Endodermal cell (in vitro differentiated cells): ENCODE measurements at places on chromosomes 2 and 18. TPM values are rescaled to one million over a fixed set of nuclear protein-coding genes. Genes with fewer than 3 reads are reported as not detected.

- no peaks in the 10 kb centered on the region for H3K36me3 ChIP-seq
- peaks cover 12% of the 10 kb centered on the region for H3K4me1 ChIP-seq
- no peak overlapping the region for H3K27ac ChIP-seq
Measured at GRCh38 chr18:48711651-48712486, 173.0 kb downstream of the CTIF start.

DNA sequence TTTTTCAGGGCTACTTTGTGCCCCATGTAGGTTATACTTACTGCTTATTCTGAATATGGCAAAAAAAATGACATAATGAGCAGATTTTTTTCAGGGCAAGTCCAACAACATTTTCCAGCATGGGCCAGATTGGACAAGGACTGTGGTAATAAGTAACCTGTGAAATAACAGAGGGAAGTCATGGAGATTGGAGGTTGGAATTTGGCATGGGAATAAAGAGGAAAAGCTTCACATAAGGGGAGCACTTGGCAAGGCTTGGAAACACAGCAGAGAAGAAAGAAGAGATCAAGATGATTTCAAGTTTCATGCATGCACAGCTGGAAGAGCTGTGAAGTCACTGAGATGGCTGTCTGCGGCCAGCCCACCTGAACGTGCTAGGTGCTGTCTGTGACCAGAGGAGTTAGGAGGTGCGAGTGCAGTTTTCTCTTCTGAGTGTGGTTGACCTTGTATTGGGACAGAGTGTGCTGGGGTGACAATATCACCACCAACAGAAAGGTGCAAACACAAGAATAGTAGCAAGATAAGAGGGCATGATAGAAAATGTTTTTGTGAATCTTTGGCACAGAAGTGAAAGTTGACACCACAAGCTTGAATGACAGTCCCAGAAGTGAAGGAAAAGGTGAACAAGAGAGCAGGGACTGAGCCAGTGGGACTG, 71.1 kb upstream of the DSC1 start:
- no peak overlapping the region for H3K4me3 ChIP-seq
- no peaks in the 10 kb centered on the region for H3K36me3 ChIP-seq
- H3K27ac ChIP-seq = no peak overlapping the region

The SKOR2 gene
- total RNA-seq = 0.18 TPM in 1 of 2 replicates, not detected in the other

The RTP5 gene
- total RNA-seq = not detected in 3 replicates

- no peaks in the 10 kb centered on the region for H3K27me3 ChIP-seq
- H3K36me3 ChIP-seq = no peaks in the 10 kb centered on the region
- no peak overlapping the region for H3K27ac ChIP-seq
- H3K4me1 ChIP-seq = no peaks in the 10 kb centered on the region
- no peak overlapping the region for H3K4me3 ChIP-seq
- DNase-seq = peak; percentile 16
Measured at GRCh38 chr2:136375017-136375901, 257.3 kb upstream of the CXCR4 start.

DNA sequence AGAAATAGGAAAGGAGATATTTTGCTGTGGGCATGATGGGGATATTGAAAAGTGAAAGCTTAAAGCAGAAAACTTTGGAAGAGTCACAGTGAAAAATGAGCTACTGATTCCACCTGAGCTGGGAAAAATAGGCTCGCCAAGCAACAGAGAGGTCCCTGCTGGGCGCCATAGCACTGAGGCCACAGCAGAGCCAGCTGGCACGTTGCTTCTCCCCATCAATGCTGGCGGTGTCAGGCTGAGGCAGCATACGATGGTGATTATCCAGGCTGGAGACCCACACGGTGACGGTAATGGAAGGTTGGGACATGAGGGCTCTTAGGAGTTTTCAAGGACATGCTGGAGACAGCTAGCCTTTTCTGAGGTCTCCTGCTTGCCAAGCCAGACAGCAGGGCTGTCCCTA, 25.8 kb upstream of the DTNB start:
- peaks cover 12% of the 10 kb centered on the region for H3K27me3 ChIP-seq
- no peak overlapping the region for H3K27ac ChIP-seq
- peaks cover 6% of the 10 kb centered on the region for H3K4me1 ChIP-seq
- DNase-seq = no peak

The SESTD1 gene
- total RNA-seq = 51.3 and 53.5 TPM in 2 replicates

The MC5R gene
- 0.21 to 0.54 TPM in 2 of 3 replicates, not detected in the other for total RNA-seq

The PLB1 gene
- total RNA-seq = 0.35 and 0.77 TPM in 2 replicates

The TFPI gene
- total RNA-seq = 34.3 and 35.5 TPM in 2 replicates
